ENCODE measurements at places on chromosomes 5 and 9.
A peak's percentile ranks its signal among the peaks of the same experiment; 100 is the strongest.

DNA sequence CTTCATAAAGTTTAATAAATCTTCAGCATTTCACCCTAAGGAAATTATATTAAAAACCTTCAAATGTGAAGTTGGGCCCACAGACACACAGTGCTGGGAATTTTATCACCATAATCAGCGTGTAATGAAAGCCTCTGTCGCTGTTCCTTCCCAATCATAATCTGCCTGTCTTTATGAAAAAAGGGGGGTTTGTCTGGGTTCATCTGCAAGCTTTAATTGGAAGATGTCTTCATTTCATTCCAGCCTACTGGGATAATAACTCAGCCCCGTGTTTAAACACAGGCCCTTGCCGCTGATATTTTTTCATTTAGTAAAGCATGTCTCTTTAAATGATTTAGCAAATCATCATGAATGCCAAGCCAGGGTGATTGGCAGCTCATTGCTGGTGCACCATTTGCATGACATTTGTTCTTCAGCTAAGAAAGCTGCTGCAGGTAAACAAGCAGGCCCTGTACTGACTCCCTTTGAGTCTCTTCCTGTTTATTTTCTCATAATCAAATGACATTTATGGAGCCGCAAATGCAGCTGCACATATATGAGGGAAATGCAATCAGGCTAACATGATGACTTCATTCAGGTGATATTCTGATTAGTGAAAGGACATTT lies 362.9 kb upstream of the TLE4 start:
- DNase-seq, result no peak

GRCh38 chr5:111584651-111585050 lies 72.3 kb upstream of the STARD4 start:
- peak; percentile 43 for DNase-seq

- peak; percentile 52 for DNase-seq
Observed at GRCh38 chr5:9838916-9839315, 208.8 kb upstream of the TAS2R1 start.

DNA sequence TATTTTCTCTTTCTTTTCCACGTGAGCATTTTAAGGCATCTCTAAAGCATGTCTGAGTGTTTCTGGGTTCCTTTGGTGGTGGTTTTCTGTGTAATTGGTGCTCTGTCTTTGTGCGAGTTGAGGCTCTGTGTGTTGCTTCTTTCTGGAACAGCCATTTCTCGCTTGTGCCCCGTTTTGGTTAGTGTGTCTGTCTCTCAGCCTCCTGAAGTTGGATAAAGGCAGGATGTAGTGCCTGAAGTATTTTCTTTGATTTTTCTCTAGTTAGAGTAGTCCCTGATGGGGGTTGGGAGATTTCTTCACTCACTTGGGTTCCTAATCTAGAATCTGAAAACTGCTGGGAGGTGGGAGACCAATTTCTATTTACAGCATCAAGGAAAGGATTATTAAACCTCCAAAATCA lies 129.7 kb upstream of the TMEM161B start:
- no peak for DNase-seq

- DNase-seq, result no peak
Observed at GRCh38 chr5:31412324-31412723, 119.6 kb downstream of the DROSHA start.

DNA sequence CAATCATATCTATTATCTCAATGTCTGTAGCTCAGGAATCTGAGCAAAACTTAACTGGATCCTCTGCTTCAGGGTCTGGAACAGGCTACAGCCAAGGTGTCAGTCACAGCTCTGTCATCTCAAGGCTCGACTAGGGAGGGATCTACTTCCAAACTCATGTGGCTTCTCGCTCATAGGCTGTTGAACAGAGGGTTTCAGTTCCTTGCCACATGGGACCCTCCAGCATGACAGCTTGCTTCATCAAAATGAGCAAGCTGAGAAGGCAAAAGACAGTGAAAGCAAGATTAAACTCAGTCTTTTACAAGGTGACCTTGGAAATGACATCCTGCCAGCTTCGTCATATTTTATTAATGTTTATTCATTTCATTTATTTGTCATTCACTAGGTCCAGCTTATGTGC lies 111.7 kb downstream of the GADD45G start:
- no peak for DNase-seq

- DNase-seq, result no peak
Observed at GRCh38 chr9:115042781-115043509, 75.0 kb downstream of the TNC start.

GRCh38 chr5:133779828-133780475 lies 167.6 kb upstream of the FSTL4 start:
- DNase-seq, result no peak

DNA sequence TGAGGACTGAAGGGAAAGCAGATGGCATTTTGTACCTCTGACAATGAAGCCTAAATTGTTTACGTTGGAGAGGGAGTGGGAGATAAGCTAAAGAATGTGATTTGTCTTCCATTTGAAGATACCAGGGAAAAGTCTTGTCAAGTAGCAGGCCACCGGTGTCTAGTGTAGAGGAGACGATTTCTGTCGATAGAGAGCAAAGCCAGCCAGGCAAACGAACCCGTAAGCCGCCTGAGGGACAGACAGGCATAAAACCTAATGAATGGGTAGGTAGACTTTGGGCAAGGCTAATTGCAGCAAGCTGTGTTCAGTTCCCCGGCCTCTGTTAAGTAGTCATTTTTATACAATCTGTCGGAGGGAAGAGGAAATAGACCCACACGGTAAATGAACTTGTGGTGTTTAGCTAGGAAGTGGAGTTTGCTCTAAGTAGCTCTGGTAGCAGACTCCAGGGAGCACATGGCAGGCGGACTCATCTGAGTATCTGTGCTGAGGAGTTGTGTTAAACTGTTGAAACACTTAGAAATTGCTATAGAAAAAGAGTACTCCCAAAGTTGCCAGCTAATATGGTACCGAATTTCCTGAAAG lies 28.8 kb downstream of the SMARCA2 start:
- no peak for DNase-seq

GRCh38 chr5:71697967-71698366 lies 21.1 kb upstream of the CARTPT start:
- peak; percentile 35 for DNase-seq

- DNase-seq, result no peak
Observed at GRCh38 chr9:101437806-101438232, 2.2 kb upstream of the ALDOB start.

DNA sequence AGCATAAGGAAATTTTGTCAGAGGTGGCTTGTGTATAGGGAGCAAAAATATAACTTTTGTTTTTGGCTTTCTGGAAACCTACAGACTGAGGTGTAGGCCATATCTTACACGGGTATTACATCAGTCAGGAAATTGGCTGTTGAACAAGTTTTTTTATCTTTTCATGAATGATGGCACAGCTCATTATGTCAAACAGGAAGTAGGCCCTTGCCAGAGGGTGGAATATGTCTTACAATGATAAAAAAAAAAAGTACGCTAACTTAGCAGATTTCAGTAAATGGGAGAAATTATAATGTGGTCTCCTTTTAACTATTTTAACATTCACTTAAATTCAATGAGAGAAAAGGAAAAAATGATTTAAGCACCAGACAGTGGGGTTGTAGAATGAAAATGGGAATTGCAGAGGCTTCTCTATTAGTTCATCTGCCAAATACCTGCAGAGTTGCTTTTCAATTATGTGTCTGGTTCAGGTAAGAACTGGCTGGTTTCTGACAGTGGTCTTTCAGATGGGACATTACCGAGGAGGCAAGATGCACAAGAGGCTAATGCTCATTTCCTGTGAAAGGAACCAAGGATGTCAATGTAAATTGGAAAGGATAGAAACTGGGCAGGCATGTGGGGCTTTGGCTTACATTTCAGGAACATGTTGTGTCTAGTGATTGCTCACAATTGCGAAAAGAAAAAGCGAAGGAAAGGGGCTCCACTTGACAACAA lies 169.9 kb downstream of the NNT start:
- DNase-seq, result peak; percentile 72

DNA sequence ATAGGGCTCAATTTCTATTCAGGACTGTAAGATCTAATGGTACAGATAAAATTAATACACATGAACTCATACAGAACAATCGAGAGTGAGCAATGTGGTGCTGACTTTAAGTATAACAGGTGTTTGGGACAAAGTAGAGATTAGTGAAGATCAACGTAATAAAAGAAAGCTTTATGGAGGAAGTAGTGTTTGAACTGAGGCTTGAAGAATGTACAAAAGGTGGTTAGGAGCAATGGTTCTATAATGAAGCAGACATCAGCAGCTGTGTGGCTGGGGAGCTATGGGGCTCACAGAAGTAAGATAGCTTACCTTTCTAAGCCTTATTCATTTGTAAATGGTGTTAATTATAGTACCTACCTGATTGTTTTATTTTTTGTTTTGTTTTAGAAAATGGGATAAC lies 275.4 kb upstream of the RGMB start:
- no peak for DNase-seq

DNA sequence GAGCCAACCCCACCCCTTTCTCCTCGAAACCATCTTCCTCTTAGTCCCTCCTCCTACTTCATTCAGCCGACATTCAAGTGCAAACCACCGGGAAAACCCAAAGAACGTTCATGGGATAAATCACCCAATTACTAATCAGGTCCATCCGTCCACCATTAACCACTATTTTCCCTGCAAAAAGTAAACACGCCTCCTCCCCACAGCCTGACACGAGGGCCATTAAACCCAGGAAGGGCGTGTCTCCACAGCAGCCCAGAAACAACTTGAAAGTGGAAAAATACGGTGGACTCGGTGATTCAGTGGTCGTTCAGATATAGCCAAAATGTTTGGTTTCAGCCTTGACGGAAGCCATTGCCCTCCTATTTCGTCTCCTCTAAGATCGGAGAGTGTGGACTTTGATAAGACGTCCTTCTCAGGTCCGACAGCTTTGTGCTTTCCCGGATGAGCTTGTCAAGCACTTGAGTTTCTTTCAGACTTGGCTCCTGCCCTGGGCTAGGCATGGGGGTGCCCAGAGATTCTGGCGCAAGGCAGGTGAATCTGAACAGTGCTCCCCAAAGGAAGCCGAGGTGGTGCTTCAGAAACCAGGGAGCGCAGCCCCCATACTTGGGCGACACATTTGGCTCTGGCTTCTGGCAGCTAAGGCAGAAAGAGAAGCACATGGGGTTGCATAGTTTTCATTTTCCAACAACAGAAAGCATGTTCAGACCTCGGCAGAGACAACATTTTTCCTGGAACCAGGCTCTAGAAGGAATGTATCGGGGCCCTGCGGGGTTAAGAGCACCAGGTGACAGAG lies 56.6 kb downstream of the SMIM23 start:
- DNase-seq, result peak; percentile 37

GRCh38 chr5:98774192-98775033 lies 950 bp downstream of the RGMB start:
- DNase-seq, result peak; percentile 91

DNA sequence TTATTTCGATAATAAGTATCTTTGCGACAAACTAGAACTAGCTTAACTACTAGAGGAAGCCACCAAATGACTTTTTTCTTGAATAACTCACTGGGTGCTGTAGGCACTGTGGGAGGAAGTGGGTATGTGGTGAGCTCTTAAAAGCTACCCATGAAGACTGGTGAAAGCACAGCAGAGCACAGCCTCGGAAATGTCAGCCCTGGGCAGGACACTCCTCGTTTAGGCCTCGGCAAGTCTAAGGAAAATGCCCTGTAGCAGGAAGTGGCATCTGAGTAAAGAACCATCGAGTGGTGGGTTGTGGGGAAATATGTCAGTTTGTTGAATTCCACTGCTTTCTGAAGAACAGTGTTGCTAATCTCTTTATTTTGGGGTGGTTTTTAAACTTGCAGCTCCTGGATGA lies 44.0 kb upstream of the NCS1 start:
- no peak for DNase-seq

GRCh38 chr5:177453852-177454396 lies 7.3 kb downstream of the PRR7 start:
- DNase-seq, result peak; percentile 76
